Muscle of leg (tissue), 16 donors: ENCODE measurements at places on chromosomes 5 and 9. TPM values are rescaled to one million over a fixed set of nuclear protein-coding genes. Genes with fewer than 3 reads are reported as not detected.

DNA sequence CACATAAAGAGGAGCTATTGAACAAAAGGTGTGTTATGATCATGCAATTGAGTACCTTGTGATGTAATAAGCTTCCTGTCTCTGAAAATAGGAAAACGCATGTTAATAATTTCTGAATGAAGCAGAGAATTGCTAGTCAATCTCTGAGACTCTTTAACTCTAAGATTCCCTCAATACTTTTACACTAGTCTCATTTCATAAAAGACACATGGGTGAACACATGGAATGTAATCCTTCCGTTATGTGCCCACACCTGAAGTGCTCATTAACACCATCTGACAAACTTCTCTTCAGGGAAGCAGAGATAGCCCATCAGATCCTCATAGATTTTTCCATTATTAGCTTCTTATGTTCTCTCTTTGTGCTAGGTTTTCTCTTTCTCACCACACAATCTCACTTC lies 182.4 kb downstream of the TLR4 start:
- no peaks in the 10 kb centered on the region for H3K27me3 ChIP-seq
- H3K36me3 ChIP-seq: no peaks in the 10 kb centered on the region
- no peak for DNase-seq
- H3K27ac ChIP-seq: no peak overlapping the region

DNA sequence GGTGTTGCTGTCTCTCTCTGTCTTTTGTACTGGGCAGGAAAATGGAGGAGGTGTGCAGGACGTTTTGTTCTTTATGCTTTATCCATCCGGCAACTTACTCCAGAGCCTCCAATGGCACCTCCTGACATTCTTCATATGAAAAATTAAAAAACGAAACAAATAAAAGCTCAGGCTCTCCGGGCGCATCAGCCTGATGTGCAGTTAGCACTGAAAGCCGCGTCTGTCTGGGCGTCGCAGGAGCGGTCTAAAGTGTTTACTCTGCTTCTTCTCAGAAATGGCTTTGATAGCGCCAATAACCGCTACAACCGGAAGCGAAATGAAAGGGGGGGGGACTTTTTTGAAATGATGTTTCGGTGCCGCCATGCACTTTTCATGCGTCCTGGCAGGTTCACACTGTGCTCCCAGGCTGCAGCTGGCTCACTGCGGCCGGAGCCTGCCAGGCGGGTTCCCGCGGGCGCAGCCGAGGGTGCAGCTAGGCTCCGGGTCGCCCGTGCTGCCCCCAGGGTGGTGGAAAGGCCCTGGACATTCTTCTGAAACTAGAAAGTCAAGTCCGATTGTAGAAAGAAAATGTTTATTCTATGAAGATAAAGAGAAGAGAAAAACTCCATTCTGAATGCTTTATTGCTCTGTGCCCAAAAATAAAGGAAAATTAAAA lies 407.7 kb upstream of the IRX1 start:
- no peaks in the 10 kb centered on the region for H3K4me1 ChIP-seq
- H3K36me3 ChIP-seq: no peaks in the 10 kb centered on the region
- H3K4me3 ChIP-seq: no peak overlapping the region
- no peak for DNase-seq

DNA sequence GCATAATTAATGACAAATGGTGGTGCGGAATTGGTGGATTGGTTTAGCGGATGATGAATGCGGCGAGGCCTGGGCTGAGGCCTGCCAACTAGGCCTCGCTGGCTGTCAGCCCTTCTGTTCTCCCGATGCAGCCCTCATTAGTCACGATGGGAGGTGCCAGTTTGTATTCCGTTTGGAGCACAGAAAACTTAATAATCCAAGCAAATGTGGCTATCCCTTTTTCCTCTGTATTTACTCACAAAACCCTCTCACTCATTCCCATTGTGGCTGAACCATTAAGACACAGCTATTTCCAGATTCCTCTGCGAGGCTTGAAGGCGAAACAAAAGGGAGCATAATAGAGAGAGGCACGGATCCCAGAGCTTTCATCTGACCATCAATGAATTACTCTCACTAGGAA lies 114.3 kb downstream of the MVB12B start:
- H3K36me3 ChIP-seq: no peaks in the 10 kb centered on the region
- no peak overlapping the region for H3K4me3 ChIP-seq
- H3K27ac ChIP-seq: no peak overlapping the region
- no peaks in the 10 kb centered on the region for H3K27me3 ChIP-seq
- peaks cover 5% of the 10 kb centered on the region for H3K4me1 ChIP-seq

Gene RLN1
- total RNA-seq: 0.35 TPM

DNA sequence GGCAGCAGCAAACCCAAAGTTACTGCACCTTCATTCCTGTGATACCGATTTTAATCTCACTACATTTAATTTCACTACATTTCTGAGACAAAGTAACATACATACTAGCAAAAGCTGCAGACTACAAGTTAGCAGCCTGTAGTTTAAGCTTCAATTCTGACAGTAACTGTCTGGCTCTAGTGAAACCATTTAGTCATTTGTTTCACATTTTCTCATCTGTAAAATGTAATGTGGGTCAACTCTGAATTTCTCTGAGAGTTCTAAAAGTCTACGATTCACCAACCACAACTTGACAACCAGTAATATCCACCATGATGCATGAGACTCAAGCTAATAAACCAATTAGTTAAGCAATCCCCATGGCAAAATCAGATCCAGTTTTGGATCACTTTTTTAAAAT lies 408.9 kb downstream of the PDE4D start:
- H3K27me3 ChIP-seq: no peaks in the 10 kb centered on the region
- DNase-seq: no peak
- H3K36me3 ChIP-seq: no peaks in the 10 kb centered on the region
- no peak overlapping the region for H3K27ac ChIP-seq
- H3K4me3 ChIP-seq: no peak overlapping the region
- peaks cover 3% of the 10 kb centered on the region for H3K4me1 ChIP-seq

- H3K27me3 ChIP-seq: no peaks in the 10 kb centered on the region
- no peaks in the 10 kb centered on the region for H3K4me1 ChIP-seq
- H3K36me3 ChIP-seq: peaks cover 3% of the 10 kb centered on the region
- no peak for DNase-seq
These were observed 76.8 kb downstream of the FCHO2 start for GRCh38 chr5:73032635-73033034.

GRCh38 chr5:174531782-174532191 lies 192.6 kb upstream of the MSX2 start:
- peaks cover 6% of the 10 kb centered on the region for H3K4me1 ChIP-seq
- H3K4me3 ChIP-seq: no peak overlapping the region
- peaks cover 11% of the 10 kb centered on the region for H3K27me3 ChIP-seq

DNA sequence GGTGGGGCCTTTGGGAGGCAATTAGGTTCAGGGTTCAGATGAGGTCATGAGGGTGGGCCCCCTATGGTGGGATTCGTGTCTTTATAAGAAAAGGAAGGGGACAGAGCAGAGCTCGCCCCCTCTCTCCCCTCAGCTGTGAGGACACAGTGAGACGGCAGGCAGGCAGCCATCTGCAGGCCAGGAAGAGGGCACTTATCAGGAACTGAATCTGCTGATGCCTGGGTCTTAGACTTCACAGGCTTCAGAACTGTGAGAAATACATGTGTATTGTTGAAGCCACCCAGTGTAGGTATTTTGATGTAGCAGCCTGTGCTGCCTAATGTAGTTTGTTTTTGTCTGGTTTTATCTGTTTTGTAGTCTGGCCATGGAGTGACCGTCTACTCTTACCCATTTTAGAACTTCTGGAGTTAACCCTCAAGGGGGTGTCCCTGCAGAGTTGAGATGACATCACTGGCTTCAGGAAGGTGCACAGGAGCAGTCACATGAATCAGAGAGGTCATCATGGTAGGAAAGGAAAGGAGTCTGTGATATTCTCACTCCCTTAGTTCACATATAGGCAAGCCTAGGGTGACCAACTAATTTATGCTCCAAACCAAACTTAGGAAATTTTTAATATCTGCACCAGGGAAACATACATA lies 71.0 kb downstream of the LRRC70 start:
- H3K27me3 ChIP-seq: no peaks in the 10 kb centered on the region
- H3K36me3 ChIP-seq: no peaks in the 10 kb centered on the region
- H3K27ac ChIP-seq: no peak overlapping the region
- DNase-seq: peak; percentile 43
- no peak overlapping the region for H3K4me3 ChIP-seq

- H3K4me3 ChIP-seq: peak overlapping the region; percentile 71
- H3K27me3 ChIP-seq: no peaks in the 10 kb centered on the region
- H3K4me1 ChIP-seq: peaks cover 8% of the 10 kb centered on the region
These were observed 1.8 kb downstream of the ZFAND5 start for GRCh38 chr9:72363236-72363635.

Gene CIZ1
- 36.4 TPM for total RNA-seq

DNA sequence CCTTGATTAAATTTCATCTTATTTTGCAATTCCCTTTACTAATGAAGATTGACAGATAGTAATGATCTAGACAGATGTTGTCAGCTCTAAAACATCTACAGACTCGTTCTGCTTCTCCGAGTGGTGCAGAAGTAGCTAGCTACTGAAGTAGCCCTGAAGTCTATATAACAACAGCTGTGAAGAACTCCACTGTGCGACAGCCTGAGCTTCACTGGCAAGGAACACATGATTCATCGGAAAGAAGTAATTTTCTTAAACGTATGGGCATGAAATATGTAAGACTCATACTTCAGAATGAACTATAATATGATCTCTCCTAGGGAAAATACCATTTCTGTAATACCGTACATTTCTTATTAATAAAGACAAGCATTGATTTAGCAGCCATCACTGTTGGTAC lies 96.2 kb downstream of the TRPM3 start:
- no peaks in the 10 kb centered on the region for H3K4me1 ChIP-seq
- H3K27me3 ChIP-seq: no peaks in the 10 kb centered on the region
- H3K36me3 ChIP-seq: no peaks in the 10 kb centered on the region
- DNase-seq: peak; percentile 11
- no peak overlapping the region for H3K4me3 ChIP-seq

- no peak for DNase-seq
- peaks cover 34% of the 10 kb centered on the region for H3K4me1 ChIP-seq
- H3K4me3 ChIP-seq: no peak overlapping the region
- no peak overlapping the region for H3K27ac ChIP-seq
These were observed 106.7 kb downstream of the ADAMTS2 start for GRCh38 chr5:179238628-179238970.

Gene AGXT2
- total RNA-seq: 0.04 TPM

DNA sequence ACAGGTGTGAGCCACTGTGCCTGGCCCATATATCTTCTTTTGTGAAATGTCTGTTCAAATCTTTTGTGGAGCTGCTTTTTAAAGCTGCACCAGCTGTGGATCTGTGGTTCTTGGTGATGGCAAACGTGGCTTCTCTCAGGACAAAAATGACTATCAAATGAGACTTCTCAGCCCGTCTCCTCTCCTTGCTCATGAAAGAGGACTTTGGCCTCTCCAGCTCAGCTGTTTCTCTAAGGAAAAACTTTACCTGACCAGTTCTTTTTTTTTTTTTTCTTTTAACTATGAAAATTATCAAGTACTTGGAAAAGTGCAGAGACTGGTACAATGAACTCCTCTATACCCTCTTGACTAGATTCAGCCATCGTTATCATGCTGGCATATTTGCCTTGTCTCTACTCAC lies 44.8 kb downstream of the RALGPS1 start:
- no peaks in the 10 kb centered on the region for H3K27me3 ChIP-seq
- H3K27ac ChIP-seq: no peak overlapping the region
- DNase-seq: no peak
- H3K4me1 ChIP-seq: peaks cover 27% of the 10 kb centered on the region
- H3K36me3 ChIP-seq: peaks cover 3% of the 10 kb centered on the region
- H3K4me3 ChIP-seq: no peak overlapping the region

- H3K4me1 ChIP-seq: no peaks in the 10 kb centered on the region
- no peak for DNase-seq
- no peak overlapping the region for H3K4me3 ChIP-seq
These were observed 274.6 kb downstream of the ANXA1 start for GRCh38 chr9:73426269-73426668.

DNA sequence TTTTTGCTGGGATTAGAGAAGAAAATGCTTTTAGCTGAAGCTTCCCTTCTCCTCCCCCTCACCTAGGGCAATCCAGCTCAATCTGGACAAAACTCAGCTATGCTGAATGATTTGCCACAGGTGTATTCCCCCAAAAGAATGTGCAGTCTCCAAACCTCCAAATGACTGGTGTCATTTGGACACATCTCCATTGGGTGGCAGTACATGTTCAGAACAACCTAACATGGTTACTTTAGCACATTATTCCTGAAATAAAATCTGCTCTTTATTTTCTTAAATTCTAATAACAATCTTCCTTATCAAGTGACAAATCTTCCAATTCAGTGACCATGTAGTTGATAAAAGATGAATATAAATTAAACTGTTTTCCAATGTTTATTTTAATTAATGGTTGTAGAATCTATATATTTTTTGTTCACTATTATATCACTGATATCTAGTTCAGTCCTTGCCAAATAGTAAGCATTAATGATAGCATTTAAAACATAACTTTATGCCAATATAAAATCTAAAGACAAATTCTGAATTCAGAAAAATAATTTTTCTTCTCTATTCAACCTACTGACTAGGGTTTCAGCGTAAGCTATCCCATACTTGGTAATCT lies 61.3 kb upstream of the MOCS2 start:
- peak; percentile 59 for DNase-seq
- no peak overlapping the region for H3K27ac ChIP-seq
- no peak overlapping the region for H3K4me3 ChIP-seq
- H3K4me1 ChIP-seq: peaks cover 10% of the 10 kb centered on the region
- no peaks in the 10 kb centered on the region for H3K36me3 ChIP-seq
- H3K27me3 ChIP-seq: no peaks in the 10 kb centered on the region

Gene MIER3
- 28.5 TPM for total RNA-seq

- H3K36me3 ChIP-seq: no peaks in the 10 kb centered on the region
- no peaks in the 10 kb centered on the region for H3K4me1 ChIP-seq
- H3K4me3 ChIP-seq: no peak within 1 kb of the TSS
- DNase-seq: no peak
- H3K27me3 ChIP-seq: no peaks in the 10 kb centered on the region
These were observed at the start of gene IFNB1 for GRCh38 chr9:21077781-21078180. Gene IFNB1 (minus strand): TSS chr9:21077942. CDS start chr9:21077869, 73 bp downstream.

Gene TMC1
- total RNA-seq: 0.49 TPM

Gene THBS4
- total RNA-seq: 315 TPM

DNA sequence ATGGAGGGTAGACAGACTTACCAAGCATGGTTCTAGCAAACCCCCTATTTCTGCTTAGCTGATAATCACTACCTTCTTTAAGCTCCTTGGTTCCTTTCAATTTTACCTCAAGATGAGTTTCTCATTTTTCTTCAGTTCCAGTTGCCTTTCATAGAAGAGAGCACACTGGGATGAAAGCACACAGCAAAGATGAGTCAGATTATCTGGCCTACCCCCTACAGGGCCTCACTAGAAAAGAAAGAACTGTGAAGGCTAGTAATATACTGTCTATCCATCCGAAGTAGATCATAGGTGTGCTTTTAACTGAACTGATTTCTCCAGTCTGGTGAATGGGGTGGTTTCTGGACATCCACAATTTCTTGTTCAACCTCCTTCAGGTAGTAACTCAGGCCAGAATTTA lies 122.5 kb downstream of the TRPM3 start:
- no peaks in the 10 kb centered on the region for H3K27me3 ChIP-seq
- no peak overlapping the region for H3K4me3 ChIP-seq
- no peak overlapping the region for H3K27ac ChIP-seq
- H3K36me3 ChIP-seq: no peaks in the 10 kb centered on the region

Gene TRIM52
- total RNA-seq: 8.3 TPM

GRCh38 chr5:36842087-36842486 lies 34.5 kb upstream of the NIPBL start:
- no peak for DNase-seq
- H3K36me3 ChIP-seq: no peaks in the 10 kb centered on the region
- H3K27me3 ChIP-seq: no peaks in the 10 kb centered on the region
